ENCODE measurements at places on chromosomes 16 and 17. TPM values are rescaled to one million over a fixed set of nuclear protein-coding genes. Genes with fewer than 3 reads are reported as not detected.

- no peak for ATAC-seq
Measured at GRCh38 chr17:49944273-49944870, 24.6 kb upstream of the DLX4 start.

The GNAO1 gene
- total RNA-seq: 63.8 TPM

- ATAC-seq: no peak
Measured at GRCh38 chr17:57785022-57785421, 39.9 kb upstream of the CCDC182 start.

- no peak for ATAC-seq
Measured at GRCh38 chr17:60163108-60163784, 13.5 kb downstream of the CA4 start.

- ATAC-seq: no peak
Measured at GRCh38 chr17:81408049-81408448, 12.8 kb downstream of the BAHCC1 start.

- no peak for ATAC-seq
Measured at GRCh38 chr16:54937671-54938211, 7.1 kb downstream of the IRX5 start.

DNA sequence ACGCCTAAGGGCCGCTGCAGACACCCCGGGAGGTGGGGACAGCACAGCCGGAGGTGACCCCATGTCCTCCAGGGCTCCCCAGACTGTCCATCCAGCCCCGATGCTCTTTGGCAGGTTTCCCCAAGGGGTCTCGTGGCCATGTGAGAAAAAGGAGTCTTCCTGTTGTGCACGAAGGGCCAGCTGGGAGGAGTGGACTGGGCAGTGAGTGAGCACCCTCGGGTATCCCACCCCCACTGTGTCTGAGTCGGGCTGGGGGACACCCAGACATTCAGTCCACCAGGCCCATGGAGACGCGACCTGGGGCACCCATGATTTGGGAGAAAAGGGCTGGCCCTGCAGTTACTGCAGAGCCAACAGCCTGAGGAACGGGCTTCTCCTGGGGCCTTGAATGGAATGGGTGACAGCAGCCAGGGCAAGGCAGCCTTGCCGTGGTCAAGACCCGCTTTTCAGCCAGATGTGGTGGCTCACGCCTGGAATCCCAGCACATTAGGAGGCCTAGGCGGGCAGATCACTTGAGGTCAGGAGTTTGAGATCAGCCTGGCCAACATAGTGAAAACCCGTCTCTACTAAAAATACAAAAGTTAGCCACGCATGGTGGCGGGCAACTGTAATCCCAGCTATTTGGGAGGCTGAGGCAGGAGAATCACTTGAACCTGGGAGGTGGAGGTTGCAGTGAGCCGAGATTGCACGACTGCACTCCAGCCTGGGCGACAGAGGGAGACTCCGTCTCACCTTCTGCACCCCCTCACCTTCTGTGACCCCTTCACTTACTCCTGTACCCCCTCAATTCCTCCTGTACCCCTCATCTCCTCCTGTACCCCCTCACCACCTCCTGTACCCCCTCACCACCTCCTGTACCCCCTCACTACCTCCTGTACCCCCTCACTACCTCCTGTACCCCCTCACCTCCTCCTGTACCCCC is 24.1 kb upstream of the CAPN15 start:
- ATAC-seq: no peak

All from motor neuron (in vitro differentiated cells).